ENCODE measurements at places on chromosomes 6 and 20.

DNA sequence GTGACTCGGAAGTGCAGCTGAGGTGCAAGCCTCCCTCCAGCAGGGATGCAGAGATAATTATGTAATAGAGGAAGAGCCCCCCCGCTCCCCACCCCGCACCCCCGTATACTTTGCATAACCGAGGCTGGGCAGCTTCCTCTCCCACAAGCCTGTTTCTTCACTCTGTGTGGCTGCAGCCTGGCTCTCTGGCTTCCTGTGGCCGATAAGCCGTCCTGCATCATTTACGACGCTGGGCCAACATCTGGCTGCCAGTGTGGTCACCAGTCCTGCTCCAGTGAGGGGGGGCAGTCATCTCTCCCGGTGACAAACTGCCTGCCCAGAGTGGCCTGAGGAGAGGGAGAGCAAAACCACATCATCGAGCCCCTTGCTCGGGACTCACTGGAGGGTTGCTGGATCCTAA lies 59.2 kb downstream of the RBM38 start:
- DNase-seq = no peak

DNA sequence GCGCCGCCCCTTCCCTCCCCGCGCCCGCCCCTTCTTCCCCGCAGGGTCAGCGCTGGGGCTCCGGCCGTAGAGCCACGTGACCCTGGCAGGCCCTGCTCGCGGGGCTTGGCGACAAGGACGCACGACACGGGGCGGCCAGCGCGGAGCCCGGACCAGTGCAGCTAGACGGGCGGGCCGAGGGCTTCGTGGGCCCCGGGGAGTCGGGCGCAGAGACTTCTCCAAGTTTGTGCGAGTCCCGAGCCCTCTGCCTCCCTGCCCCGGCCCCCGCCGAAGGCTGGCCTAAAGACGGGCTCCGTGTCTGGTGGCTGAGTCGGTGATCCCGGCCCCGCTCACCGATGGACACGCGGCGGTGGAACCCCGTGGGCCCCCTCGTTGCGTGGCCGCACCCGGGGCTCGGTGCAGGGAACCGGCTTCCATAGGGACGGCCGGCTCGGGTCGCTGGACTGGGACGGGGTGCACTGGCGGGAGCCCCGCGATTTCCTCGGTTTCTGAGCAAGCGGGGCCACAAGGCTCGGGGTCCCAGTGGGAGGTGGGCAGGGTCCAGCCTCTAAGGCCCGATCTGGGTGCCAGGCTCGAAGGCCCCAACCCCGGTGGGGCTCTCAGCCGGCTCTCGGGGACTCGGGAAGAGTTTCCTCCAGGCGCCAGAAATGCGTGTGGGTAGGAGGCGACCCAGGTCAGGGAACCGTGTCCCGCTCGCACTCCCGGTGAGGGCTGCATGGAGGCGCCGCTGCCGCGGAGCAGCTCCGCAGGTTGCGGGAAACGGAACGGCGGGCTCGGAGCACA lies 452 bp upstream of the GATA5 start:
- no peak for DNase-seq

- no peak for DNase-seq
These were observed 53.9 kb downstream of the FAM120B start for GRCh38 chr6:170360476-170360875.

GRCh38 chr6:43784049-43784855 lies 14.2 kb downstream of the VEGFA start:
- DNase-seq = no peak

- DNase-seq = no peak
These were observed 281.4 kb upstream of the SOX4 start for GRCh38 chr6:21312118-21312517.

- peak; percentile 64 for DNase-seq
These were observed at the start of gene PCMTD2 for GRCh38 chr20:64255361-64256281. Gene PCMTD2, plus strand, starts transcription at chr20:64255748. Its CDS starts 4,218 bp downstream, at chr20:64259966.

GRCh38 chr6:135936606-135937005 lies 85.1 kb downstream of the PDE7B start:
- DNase-seq = no peak

DNA sequence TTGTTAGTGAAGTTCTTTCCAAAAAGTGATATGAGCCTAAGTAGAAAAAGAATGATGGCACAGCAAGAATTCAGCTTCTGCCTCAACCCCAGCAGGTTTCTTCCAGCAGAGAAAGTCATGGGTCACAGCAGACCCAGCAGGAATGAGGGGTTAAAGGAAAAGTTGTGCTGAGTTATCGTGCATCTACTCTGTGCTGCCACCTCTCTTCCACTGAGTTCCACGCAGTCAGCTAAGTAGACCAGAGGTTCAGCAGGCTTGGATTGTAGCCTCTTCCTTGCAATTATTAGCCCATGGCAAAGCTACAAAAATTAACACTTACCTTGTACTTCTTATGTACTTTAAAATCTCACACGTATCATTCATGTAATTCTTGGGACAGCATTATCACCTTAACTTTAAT lies 510.8 kb downstream of the PTPRT start:
- no peak for DNase-seq

GRCh38 chr6:97068211-97068610 lies 143.7 kb downstream of the KLHL32 start:
- no peak for DNase-seq

- no peak for DNase-seq
These were observed 25.1 kb downstream of the KIF16B start for GRCh38 chr20:16548068-16548672.

DNA sequence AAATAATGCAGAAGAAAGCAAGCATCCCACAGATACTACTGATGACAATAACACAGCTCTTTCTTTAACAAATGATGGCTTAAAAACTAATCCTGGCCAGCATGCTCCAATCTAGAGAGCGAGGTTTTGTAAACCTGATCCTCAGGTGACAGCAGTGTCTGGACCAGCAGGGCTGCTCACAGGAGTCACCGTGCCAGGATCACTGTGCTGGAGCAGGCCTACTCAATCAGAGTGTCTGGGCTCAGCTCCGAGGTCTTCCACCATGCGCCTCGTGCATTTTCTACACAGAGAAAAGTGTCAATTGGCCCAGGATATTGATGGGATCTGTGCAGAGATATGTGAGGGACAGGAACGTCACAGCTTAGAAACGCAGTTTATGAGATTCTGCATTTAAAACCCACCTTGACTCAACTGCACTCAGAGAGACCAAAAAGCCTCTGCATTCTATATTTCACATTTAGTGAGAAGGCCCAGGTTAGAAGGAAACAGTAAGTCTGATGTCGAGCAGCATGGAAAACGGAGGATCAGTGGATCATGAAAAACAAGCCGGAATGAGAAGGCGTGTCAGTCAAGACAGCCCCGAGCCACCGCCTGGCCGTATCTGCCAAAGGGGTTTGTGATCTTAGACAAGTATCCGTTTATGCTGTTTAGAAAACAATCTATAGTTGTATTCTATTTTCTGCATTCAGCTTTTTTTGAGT lies 7.8 kb downstream of the RAMACL start:
- DNase-seq = no peak

GRCh38 chr6:17483391-17484016 lies 90.1 kb downstream of the CAP2 start:
- DNase-seq = no peak

Data from stimulated activated CD8-positive, alpha-beta memory T cell treated with anti-CD3 and anti-CD28 coated beads, Interleukin-15, amount 100 ng/mL, for 1 hour (primary cell).